ENCODE measurements at places on chromosomes 1 and 21. TPM values are rescaled to one million over a fixed set of nuclear protein-coding genes. Genes with fewer than 3 reads are reported as not detected.

Gene RPS27
- 1,884 TPM for total RNA-seq

Gene GPR25
- total RNA-seq = not detected

Gene NGF
- total RNA-seq = not detected

GRCh38 chr1:29200906-29201594 lies 19.4 kb upstream of the SRSF4 start:
- no peaks in the 10 kb centered on the region for H3K36me3 ChIP-seq
- no peak for DNase-seq
- H3K4me1 ChIP-seq = peaks cover 6% of the 10 kb centered on the region

- peak overlapping the region; percentile 69 for H3K4me3 ChIP-seq
- H3K27me3 ChIP-seq = no peaks in the 10 kb centered on the region
- no peaks in the 10 kb centered on the region for H3K36me3 ChIP-seq
- peak overlapping the region; percentile 96 for H3K27ac ChIP-seq
Measured at GRCh38 chr1:156503698-156504437, 3.3 kb upstream of the MEF2D start.

- H3K27me3 ChIP-seq = no peaks in the 10 kb centered on the region
- no peaks in the 10 kb centered on the region for H3K36me3 ChIP-seq
- H3K27ac ChIP-seq = no peak overlapping the region
- H3K4me3 ChIP-seq = no peak overlapping the region
Measured at GRCh38 chr1:47972864-47973432, 24.2 kb downstream of the TRABD2B start.

Measured in gastrocnemius medialis (tissue), 4 donors.